ENCODE measurements at places on chromosomes 6 and 20.

DNA sequence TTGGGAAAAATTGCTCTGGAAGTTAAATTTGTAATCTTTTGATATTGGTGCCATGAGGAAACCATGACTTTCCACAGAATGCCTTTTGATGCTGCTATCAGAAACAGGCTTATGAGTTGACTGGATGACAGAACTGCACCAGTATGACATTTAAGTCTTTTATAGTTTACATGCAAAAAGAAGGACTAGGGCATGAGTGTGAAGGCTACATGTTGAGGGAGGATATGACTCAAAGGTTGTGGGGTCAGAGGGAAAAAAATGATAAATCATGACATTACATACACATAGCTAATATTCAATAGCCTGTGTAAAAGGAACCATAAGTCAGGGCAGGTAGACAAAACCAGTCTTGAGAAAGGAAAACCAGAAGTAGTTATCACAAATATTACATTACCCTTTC is 182.2 kb downstream of the COL12A1 start:
- no peak for DNase-seq

GRCh38 chr20:21436205-21436604 is 38.9 kb upstream of the NKX2-4 start:
- no peak for DNase-seq

GRCh38 chr20:24684421-24684871 is 215.0 kb downstream of the SYNDIG1 start:
- DNase-seq: no peak

- DNase-seq: no peak
These were observed 551 bp upstream of the ATP5F1E start for GRCh38 chr20:59032713-59033059.

DNA sequence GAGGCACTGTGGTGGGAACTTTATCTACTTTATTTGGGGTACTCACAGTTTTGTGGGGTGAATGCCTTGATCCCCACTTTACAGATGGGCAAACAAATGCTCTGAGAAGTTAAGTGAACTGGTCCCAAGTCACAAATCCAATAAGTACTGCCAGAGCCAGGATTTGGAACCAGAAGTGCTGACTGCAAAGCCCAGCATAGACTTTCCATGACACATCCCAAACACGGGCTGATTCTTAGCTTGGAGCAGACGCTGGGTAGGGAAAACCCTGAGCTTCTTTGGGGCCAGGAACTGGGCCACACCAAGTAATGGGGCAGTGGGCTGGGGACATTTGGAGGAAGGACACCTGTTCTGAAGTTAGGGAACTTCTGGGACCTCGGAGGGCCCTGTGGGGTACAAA is 20.3 kb downstream of the RIN2 start:
- DNase-seq: no peak

DNA sequence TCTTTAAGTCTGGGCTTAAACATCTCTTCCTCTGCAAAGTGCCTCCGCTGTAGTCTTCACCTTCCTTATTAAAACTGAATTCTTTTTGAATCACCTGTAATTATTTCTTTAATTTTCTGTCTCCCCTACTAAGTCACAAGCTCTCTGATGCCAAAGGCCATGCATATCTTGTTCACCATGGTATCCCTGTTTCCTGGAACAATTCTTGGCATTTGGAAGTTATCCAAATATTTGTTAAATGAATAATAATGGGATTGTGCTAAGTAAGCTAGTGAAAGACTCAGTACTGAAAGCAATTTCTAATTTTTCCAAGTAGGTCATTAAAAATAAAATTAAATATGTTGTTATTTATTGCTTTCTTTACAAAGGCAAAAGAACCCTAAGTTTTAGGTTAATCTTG is 12.2 kb downstream of the SNAP91 start:
- DNase-seq: no peak

- no peak for DNase-seq
These were observed 299.7 kb downstream of the BTBD3 start for GRCh38 chr20:12217382-12217781.

- DNase-seq: no peak
These were observed 5.7 kb downstream of the MAFB start for GRCh38 chr20:40683221-40683893.

- DNase-seq: no peak
These were observed 47.4 kb downstream of the RBM38 start for GRCh38 chr20:57438552-57438951.

DNA sequence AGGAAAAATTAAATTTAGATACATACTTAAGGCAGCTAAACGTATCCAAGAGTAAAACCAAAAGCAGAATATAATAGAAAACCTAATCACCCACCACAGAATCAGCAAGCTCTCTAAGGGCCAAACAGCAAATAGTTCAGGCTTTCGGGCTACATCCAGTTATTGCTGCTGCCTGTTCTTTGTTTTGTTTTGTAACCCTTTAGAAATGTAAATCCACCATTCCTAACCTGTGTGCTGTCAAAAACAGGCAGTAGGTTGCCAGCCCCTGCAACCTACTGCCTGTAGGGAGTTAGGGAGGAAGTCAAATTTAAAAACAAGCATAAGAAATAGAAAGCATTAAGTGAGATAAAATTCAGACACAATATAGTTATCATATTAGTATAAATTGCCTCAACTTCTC is 225.9 kb downstream of the PTPRT start:
- DNase-seq: no peak

DNA sequence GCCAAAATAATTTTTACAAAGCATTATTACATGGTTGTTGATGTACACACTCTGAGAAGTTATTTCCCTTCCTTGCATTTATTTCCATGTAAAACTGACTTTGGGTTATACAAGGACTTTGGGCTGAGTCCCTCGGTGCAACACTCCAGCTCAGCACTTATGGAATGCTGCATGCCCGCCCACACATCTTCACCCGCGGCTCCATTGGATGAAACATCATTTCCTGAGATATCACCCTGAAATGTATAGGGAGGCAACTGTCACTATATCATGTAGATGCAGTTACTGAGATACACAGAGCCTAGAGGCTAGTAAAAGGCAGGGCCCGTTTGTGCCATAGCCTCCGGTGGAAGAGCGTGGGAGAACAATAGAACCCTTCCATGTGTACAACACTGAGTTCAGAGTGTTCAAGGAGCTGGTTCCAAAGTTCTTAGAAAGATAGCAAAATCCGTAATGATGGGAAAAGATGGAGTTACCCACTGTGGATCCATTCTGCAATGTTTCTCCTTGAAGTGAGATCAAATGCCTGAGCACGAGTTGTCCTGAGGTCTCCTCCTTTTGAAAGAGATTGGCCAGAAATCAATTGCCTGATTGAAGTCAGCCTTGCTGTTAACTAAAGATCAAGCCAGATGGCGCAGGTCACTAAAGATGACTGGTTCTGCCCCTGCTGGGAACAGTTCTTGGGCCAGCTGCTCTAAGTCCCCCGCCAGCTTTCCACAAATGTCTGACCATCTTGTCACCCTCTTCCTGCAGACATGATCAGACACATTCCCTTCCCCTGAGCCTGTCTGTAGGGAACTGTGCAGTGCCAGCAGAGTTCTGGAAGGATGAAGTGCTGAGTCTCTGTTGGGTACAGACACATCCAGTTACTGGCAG is 100.9 kb upstream of the IYD start:
- DNase-seq: no peak

DNA sequence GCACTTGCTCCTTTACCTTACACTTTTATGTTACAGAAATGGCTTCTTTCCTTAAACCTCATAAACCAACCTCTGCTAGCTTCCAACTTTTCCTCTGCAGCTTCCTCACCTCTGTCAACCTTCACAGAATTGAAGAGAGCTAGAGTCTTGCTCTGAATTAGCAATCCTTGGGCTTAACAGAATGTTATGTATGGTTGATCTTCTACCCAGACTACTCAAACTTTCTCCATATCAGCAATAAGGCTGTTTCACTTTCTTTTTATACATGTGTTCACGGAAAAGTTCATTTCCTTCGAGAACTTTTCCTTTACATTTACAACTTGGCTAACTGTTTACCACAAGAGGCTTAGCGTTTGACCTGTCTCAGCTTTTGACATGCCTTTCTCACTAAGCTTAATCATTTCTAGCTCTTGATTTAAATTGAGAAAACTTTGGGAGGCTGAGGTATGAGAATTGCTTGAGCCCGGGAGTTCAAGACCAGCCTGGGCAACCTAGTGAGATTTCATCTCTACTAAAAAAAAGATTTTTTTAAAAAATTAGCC is 207.3 kb downstream of the BMP7 start:
- no peak for DNase-seq

GRCh38 chr6:54285595-54285994 is 22.6 kb upstream of the TINAG start:
- no peak for DNase-seq

DNA sequence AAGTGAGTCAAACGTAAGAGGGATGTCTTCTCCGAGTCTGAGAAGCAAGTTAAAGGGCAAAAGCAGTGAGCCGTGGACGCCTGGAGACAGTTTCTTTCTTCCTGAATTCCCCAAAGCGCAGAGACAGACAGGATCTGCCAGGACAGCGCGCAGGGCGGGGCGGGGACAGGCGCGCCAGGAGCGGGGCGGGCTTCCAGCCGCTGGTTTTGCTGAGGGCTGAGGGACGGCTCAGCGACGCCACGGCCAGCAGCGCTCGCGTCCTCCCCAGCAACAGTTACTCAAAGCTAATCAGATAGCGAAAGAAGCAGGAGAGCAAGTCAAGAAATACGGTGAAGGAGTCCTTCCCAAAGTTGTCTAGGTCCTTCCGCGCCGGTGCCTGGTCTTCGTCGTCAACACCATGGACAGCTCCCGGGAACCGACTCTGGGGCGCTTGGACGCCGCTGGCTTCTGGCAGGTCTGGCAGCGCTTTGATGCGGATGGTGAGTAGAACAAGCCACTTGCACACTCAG is at the start of gene SCGN:
Gene SCGN (plus strand): TSS at position 209 of the 509 bp plus-strand sequence. CDS start 189 bp downstream, at position 398.
- DNase-seq: peak; percentile 26

GRCh38 chr6:169971081-169971861 is 219.8 kb downstream of the ERMARD start:
- no peak for DNase-seq

GRCh38 chr6:66948106-66948505 is 1241.1 kb upstream of the EYS start:
- DNase-seq: no peak

- DNase-seq: no peak
These were observed 124.3 kb upstream of the SOX4 start for GRCh38 chr6:21469213-21469612.

DNA sequence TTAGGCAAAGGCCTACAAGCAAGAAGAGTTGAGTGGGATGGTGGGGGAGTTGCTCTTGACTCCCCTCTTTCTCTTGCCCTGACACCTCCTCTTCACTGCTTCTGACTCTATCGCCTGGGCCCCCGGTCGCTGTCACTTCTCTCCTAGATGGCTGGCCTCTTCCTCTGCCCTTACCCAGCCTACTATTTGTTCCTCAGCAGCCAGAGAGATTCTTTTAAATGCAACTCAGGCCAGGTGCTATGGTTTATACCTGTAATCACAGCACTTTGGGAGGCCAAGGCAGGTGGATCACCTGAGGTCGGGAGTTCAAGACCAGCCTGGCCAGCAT is 4.3 kb upstream of the PDYN start:
- DNase-seq: no peak

DNA sequence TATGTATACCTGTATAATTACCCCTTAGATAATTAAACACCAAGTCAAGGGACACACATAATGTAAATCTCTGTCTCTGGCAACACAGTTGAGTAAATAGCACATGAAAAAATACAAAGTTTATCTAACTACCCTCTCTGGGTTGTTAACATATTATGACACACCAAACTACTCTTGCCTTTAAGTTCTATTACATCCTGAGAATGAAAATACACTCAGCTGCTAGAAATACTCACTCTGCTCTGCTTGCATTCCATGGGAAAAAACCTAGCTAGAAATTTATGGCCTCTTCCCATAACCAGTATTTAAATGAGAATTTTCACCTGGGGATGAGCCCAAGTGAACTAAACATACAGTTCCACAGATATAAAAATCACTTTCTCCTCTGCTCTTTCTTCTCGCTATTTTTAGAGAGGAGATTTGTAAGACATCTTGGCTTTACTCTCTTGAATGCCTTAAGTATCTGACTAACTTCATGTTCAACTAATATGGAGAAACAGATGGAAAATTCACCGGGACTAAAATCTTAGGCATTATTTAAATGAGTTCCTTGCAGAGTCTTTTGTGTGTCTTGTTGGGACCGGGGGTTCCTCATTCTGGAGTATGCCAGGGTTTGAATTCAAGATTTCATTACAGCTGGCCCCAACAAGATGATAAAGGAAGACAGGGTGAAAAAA is 140.9 kb downstream of the GJA10 start:
- no peak for DNase-seq

DNA sequence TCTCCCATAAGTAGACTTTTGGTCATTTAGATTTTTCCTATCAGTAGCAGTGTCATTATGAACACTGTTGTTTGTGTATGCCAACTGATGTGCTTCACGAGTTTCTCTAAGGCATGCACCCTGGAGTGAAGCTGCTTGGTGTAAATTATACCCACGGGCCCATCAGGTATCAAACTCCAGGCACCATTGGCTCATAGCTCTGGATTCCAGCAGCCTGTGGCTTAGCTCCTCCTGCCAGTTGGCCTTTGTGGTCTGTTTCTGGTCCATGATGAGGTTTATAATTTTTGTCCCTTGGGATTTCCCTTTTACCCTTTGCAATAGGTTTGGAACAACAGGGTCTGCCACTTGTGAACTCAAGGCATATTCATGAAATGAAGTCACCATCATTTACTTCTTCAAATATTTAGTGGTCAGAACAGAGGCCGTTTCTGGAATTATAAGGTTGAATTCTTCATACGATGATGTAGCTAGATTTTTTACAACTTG is 350.5 kb downstream of the PRL start:
- no peak for DNase-seq

- DNase-seq: no peak
These were observed at the start of gene HTR1E for GRCh38 chr6:86937219-86938079. Gene HTR1E (plus strand): TSS chr6:86937528. CDS start chr6:87015335, 77,807 bp downstream.

- no peak for DNase-seq
These were observed 191.1 kb downstream of the EYA4 start for GRCh38 chr6:133432021-133432989.

DNA sequence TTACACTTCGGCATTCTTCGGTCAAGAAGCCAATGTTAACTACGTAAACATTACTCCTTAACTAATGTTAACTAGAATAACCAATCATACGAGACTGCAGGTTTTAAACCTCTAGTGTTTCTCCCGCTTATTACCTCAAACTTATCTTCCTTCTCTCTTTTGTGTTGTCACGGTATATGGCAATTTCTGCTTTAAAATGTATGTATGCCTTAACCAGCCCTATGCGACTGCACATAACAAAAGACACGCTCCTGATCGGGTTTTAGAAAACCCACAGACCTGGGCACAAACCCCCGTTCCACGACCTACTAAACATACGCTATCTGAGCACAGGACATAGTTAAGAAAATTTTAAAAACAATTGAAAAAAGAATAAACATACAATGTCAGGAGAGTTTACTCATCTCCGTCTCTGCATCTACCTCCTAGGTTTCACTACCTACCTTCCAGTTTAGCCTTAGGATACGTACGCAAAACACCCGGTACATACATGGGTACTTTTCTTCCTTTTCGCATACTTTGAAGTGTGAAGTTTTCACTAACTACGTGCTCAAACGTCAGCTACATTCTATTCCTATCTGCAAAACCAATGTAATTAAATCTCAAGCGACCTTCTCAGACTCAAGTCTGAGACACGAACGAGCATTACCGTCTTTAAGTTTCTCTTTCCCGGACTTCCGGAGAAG is 1.1 kb downstream of the CD164 start:
- no peak for DNase-seq

GRCh38 chr6:159594106-159594749 is 98.8 kb downstream of the SOD2 start:
- DNase-seq: no peak

Measured in stimulated activated CD4-positive, alpha-beta T cell treated with anti-CD3 and anti-CD28 coated beads, Interleukin-1b, Interleukin-23, amount 100 ng/mL, for 24 hours (primary cell).